ENCODE measurements at places on chromosomes 1 and 21.

DNA sequence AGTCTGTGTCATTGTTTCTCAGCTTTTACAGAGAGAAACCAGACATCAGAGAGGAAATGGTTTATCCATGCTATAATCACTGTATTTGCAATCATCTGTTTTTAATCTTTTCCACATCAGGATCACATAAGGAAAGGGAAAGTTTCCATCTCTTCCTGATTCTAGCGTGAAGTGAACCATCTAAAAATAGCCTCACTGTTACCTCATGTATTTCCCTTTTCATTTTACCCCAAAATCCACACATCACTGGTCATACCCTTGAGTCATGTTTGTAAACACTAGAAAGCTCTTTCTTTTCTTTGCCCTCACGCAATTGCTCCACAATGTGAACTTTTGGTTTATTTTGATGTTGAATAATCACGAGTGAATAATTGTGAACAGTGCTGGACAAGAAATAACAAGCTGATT is 146.0 kb downstream of the PLA2G4A start:
- no peak for DNase-seq

GRCh38 chr1:20126041-20126805 is 6.9 kb upstream of the PLA2G2D start:
- DNase-seq: no peak

DNA sequence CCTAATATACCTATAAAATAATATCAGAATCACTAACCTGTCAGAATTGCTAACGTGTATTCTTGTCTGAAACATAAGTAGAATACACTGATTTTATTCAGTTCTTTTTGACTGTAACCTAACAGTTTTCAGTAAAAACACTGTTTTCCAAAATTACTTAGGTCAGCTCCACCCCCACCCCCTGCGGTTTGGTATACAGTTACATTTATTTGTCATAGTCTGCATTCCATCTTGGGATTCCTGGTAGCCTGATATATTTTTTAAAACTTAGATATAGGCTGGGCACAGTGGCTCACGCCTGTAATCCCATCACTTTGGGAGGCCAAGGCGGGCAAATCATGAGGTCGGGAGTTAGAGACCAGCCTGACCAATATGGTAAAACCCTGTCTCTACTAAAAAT is 19.8 kb upstream of the ABCD3 start:
- DNase-seq: no peak

- no peak for DNase-seq
These were observed 31.8 kb downstream of the DIPK1A start for GRCh38 chr1:92929461-92929860.

- no peak for DNase-seq
These were observed 7.3 kb downstream of the RGS16 start for GRCh38 chr1:182596934-182597333.

GRCh38 chr21:45788198-45788597 is 144.7 kb downstream of the PCBP3 start:
- no peak for DNase-seq

DNA sequence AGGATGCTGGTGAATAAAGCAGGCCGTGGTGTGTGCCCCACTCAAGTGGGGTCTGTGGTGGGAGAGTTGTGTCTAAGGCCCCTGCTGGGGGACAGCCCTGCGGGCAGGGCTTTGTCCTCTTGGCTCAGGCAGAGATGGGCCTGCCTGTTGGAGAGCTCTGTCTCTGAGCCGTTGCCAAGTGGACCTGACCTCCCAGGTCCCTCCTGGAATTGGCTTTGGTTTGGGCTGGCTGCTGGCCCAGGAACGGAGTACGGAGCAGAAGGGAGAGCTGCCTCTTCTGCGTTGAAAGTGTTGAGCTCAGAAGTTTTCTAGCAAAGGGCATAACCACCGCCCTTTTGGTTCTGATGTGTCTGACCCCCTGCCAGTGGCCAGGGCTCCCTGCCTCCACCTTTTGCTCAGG is 153.9 kb downstream of the PEX14 start:
- no peak for DNase-seq

GRCh38 chr1:165162671-165163241 is 193.8 kb downstream of the LMX1A start:
- no peak for DNase-seq

- DNase-seq: no peak
These were observed 15.5 kb downstream of the EEIG2 start for GRCh38 chr1:108575375-108575774.

Data from tibial artery (tissue), 4 donors.